NCI-H187 (cell line): ENCODE measurements at places on chromosomes 13 and 19.

DNA sequence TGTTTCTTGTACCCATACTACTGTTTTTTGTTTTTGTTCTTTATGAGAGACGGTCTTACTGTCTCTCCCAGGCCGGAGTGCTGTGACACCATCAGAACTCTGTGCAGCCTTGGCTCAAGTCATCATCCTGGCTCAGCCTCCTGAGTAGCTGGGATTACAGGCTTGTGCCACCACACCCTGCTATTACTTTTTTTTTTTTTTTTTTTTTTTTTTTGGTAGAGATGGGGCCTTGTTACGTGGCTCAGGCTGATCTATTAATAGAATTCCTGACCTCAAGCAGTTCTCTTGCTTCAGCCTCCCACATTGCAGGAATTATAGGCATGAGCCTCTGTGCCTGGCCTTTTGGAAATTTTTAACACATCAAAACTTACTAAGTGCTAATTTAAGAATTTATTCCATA, 2.9 kb upstream of the ZNF304 start:
- DNase-seq, result no peak

- DNase-seq, result no peak
These were observed 106.8 kb downstream of the DNAJC3 start for GRCh38 chr13:95783747-95784146.

- DNase-seq, result no peak
These were observed 25.7 kb upstream of the LMO7 start for GRCh38 chr13:75610466-75610865.

DNA sequence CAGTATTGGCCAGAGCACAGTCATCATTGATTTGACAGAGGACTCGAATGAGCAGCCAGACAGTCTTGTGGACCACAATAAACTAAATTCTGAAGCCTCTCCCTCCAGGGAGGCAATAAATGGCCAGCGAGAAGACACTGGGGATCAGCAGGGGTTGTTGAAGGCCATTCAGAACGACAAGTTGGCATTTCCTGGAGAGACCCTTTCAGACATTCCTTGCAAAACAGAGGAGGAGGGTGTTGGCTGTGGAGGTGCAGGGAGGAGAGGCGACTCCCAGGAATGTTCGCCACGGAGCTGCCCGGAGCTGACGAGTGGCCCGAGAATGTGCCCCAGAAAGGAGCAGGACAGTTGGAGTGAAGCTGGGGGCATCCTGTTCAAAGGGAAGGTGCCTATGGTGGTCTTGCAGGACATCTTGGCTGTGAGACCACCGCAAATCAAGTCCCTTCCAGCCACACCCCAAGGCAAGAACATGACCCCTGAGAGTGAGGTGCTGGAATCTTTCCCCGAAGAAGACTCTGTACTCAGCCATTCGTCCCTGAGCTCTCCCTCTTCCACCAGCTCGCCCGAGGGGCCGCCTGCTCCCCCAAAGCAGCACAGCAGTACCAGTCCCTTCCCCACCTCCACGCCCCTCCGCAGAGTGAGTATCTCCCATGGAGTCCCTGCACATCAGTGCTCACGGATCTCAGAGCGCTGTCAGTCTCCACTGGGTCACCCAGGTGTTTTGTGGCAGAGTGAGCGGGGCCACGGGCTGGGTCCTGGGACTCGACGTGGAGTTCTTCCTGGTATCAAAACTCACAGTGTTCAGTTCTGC, 6.9 kb downstream of the CHAF1A start:
- no peak for DNase-seq

- DNase-seq, result no peak
These were observed 600 bp downstream of the AP1M1 start for GRCh38 chr19:16198370-16198651.

GRCh38 chr19:29499921-29500590, 25.7 kb upstream of the VSTM2B start:
- no peak for DNase-seq

DNA sequence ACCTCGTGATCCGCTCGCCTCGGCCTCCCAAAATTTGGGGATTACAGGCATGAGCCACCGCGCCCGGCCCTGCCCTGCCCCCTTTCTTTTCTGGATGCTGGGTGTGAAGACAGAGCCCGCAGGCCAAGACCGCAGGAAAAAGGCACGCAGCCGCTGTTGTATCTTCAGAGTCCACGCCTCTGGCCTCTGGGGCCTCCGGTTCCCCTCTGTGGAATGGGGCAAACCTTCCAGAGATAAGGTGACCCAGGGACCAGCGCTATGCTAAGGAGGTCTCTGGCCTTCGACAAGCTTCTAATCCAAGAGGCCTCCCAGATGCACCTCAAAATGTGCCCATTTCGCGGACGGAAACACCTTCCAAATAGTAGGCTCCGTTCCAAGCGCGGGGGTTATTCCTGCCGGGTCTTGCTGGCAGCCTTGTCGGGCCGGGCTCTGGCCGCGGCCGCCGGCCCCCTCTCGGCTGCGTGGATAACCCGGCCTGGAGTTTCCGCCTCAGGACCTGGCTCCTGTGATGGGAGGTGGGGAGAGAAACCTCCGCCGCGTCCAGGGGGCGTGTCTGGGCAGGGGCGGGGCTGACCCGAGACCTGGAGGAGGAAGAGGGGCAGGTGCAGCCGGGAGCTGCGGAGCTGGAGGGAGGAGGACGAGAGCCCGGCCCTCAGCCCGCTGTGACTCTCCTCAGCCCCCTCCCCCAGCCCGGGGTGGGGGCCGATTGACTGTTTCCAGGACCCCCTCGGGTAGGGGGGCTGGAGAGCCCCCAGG, 13.1 kb downstream of the TJP3 start:
- peak; percentile 94 for DNase-seq

DNA sequence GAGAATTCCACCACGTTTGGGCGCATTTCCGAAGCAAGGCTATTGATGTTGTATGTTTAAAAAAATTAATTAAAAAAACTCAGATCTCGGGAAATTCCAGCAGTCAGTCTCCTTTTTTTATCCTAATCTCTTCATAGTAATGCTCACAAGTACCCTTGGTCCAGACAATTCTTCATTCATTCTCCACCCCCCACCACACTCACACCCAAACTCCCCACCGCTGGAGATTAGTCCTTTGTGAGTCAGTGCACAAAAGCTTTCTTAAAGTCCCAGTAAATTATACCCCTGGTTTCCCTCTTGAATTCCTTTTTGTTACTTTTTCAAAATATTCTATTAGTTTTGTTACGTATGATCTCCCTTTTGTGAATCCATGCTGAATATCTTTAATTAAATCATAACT, 274.6 kb downstream of the ZNF536 start:
- DNase-seq, result no peak

DNA sequence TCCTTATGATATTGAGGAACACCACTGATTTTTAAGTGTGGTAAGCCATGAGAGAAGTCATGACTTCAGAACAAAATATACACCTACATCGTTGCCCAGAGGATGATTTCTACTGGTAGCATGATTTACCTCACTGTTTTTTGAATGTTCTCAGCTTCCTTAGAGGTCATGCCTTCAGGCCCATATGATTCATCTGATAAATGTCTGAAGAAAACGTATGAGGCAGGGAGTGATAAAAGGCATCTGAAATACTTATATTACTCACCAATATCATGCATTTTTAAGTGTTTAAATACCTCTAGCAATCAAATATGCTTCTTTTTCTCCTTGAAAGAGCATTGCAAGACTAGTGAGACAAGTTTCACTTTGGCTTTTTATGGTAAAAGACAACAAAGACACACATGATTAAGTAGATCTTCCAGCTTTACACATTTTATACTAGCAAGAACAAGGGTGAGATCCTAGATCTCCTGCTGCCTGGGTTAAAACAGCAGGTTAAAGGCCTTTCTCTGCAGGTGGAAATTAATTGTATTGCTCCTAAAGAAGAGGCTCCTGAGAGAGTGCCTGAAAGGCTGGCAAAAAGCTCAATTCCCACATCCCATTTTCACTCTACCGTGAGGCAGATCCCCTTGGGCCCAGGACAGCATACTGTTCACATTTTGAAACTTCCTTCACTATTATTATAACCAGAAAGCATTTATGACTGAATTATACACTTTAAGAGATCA, 432.4 kb downstream of the SLITRK1 start:
- DNase-seq, result no peak

DNA sequence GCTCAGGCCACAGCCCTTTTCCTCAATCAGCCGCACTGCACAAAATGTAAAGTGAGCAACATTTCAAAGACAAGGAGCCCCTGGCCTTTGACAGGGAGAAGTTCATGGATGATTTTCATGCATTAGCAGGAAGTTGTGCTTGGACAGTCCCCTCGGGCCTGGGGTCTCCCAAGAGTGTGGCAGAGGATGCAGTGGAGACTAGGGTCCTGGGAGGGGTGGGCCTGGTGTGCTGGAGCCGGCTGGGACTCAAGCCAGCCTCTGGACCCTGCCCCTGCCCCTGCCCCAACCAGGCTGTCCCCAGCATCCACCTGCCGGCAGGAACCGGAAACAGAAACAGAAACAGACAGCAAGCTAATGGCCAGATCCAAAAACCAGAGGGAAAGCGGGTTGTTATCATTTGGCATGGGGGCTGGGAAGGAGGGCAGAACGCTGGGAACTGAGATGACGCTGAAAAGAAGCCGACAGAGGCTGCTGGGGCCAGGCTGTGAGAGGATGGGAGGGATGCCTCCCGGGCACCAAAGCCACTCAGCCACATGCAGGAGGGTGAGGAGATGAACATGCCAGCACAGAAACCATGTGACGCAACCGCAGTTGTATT, 2.3 kb downstream of the GAS6 start:
- DNase-seq, result no peak

DNA sequence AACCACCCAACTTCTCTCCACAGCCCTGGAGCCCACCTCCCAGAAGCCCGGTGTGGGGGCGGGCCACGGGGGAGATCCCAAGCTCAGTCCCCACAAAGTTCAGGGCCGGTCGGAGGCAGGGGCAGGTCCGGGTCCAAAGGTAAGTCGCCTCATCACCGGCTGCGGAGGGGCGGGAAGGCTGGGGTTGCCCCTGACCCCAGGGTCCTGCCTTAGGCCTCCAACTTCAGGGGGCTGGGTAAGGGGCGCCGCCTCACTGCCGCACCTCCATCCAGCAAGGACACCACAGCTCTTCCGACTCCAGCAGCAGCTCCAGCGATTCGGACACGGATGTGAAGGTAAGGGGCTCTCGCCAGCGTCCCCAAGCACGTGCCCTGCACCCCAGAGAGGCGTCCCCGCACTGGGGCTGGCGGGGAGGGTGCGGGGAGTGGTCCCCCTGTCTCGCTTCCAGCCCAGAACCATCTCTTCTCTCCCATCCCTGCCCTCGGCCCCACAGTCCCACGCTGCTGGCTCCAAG, 358 bp downstream of the C19orf33 start:
- no peak for DNase-seq

DNA sequence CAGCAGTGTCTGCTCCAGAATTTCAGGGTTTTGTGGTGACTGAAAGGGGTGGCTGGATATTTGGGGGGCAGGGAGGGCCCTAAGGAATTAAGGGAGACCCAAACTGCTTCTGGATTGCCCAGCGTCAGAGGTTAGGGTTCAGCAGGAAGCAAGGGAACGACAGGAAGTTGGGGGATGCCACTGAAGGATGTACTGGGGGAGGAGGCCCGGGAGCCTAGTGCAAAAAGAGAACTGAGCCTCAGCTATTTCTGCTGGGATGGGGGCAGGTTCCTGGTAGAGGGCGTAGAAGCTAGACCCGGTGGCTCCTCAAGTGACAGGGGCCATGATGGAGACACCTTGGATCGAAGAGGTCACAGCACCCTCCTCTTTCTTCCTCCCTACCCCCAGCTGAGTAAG, 1.1 kb downstream of the CYP2S1 start:
- no peak for DNase-seq
